H1 (cell line): ENCODE measurements at places on chromosomes 3 and 15. TPM values are rescaled to one million over a fixed set of nuclear protein-coding genes. Genes with fewer than 3 reads are reported as not detected.

GRCh38 chr3:95151590-95151989 lies 1088.7 kb downstream of the NSUN3 start:
- no peaks in the 10 kb centered on the region for H3K27me3 ChIP-seq
- no peak for DNase-seq
- H3K4me3 ChIP-seq = no peak overlapping the region
- no peak overlapping the region for H3K27ac ChIP-seq

- DNase-seq = no peak
- H3K36me3 ChIP-seq = no peaks in the 10 kb centered on the region
- H3K27ac ChIP-seq = no peak overlapping the region
- no peaks in the 10 kb centered on the region for H3K27me3 ChIP-seq
Observed at GRCh38 chr15:39118510-39118909, 462.4 kb upstream of the THBS1 start.

DNA sequence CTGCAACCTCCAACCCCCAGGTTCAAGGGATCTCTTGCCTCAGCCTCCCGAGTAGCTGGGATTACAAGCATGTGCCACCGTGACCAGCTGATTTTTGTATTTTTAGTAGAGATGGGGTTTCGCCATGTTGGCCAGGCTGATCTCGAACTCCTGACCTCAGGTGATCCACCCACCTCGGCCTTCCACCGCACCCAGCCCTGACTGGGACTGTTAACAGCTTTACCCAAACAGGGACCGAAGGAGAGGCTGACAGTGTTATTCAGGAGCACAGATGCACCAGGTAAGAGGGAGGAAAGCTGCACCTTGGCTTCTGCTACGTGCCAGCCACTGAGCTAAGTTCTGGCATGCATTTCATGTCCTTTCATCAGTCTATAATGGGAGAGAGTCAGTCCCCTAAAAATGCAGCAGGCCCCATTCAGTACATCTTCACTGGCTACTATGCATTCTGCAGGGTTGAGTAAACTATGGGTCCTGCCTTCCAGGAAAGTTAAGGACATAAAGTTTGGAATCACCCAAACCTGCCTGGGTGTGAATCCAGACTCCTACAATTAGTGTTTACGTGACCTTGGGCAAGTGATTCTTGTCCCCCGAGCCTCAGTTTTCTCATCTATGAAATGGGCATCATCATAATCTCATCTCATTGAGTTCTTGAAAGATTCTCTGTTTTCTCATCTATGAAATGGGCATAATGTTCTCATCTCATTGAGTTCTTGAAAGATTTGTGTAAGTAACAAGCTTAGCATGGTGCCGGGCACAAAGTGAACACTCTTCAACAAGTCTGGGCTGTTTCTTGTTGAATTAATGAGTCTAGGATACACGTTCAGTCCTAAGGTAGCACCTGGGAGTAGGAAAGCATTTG lies 82.2 kb downstream of the CPN2 start:
- no peak overlapping the region for H3K27ac ChIP-seq
- no peak for DNase-seq
- H3K4me3 ChIP-seq = no peak overlapping the region
- H3K36me3 ChIP-seq = no peaks in the 10 kb centered on the region

ANKUB1 gene
- total RNA-seq = not detected in 2 replicates

SENP2 gene
- 69.3 and 75.5 TPM in 2 replicates for total RNA-seq
